ENCODE measurements at places on chromosomes 1 and 21. TPM values are rescaled to one million over a fixed set of nuclear protein-coding genes. Genes with fewer than 3 reads are reported as not detected.

HSD11B1 gene
- 0.66 TPM for total RNA-seq

WARS2 gene
- total RNA-seq = 11.7 TPM

GRCh38 chr1:18752409-18752808 is 107.1 kb downstream of the TAS1R2 start:
- H3K27ac ChIP-seq = no peak overlapping the region
- no peak for DNase-seq
- H3K4me1 ChIP-seq = no peaks in the 10 kb centered on the region
- H3K36me3 ChIP-seq = no peaks in the 10 kb centered on the region
- no peaks in the 10 kb centered on the region for H3K27me3 ChIP-seq
- H3K4me3 ChIP-seq = no peak overlapping the region

DNA sequence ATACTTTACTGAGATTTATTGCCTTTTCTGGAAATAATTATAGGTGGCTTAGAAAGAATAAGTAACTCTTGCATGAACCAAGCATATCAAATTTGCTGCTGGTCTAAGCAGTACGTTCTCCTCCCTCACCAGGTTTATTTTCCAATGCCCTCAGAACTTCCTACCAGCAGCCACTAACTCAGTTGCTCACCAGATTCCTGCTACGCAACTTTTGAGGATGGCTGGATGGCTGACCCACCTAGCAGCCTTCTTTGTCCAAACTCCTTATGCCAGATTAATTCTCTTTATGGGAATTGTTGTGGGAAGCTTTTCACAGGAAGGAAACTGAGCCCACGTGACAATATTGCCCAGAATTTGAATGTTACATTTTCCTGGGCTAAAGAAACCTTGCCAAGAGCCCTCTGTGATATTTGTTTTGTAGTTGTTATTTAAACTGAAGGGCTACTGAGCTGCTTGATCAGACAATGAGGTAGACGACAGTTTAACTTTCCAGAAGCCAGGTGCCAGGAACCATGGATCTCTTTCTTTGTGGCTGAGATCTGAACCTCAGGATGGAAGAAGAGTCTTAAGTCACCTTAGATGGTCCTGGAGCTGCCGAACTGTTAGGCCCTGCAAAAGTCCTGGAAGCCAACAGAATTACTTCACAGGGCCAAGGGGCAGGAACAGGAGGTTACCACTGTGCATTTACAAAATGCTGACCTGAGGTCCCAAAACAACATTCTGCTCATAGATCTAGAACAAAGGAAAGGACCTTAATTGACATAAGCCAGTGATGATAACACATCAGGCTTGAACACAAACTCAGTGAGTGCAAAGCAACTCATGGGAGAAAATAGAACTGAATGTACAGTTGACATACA is 85.5 kb upstream of the ATP1A1 start:
- H3K27me3 ChIP-seq = no peaks in the 10 kb centered on the region
- H3K27ac ChIP-seq = no peak overlapping the region
- no peaks in the 10 kb centered on the region for H3K36me3 ChIP-seq
- H3K4me1 ChIP-seq = peaks cover 58% of the 10 kb centered on the region
- DNase-seq = no peak
- no peak overlapping the region for H3K4me3 ChIP-seq

Data from body of pancreas (tissue), 4 donors.